ENCODE measurements at places on chromosomes 1 and 21. TPM values are rescaled to one million over a fixed set of nuclear protein-coding genes. Genes with fewer than 3 reads are reported as not detected.

The CD84 gene
- total RNA-seq: 5.3 TPM

GRCh38 chr1:84403347-84403746 is 5.1 kb downstream of the DNASE2B start:
- no peak for DNase-seq

DNA sequence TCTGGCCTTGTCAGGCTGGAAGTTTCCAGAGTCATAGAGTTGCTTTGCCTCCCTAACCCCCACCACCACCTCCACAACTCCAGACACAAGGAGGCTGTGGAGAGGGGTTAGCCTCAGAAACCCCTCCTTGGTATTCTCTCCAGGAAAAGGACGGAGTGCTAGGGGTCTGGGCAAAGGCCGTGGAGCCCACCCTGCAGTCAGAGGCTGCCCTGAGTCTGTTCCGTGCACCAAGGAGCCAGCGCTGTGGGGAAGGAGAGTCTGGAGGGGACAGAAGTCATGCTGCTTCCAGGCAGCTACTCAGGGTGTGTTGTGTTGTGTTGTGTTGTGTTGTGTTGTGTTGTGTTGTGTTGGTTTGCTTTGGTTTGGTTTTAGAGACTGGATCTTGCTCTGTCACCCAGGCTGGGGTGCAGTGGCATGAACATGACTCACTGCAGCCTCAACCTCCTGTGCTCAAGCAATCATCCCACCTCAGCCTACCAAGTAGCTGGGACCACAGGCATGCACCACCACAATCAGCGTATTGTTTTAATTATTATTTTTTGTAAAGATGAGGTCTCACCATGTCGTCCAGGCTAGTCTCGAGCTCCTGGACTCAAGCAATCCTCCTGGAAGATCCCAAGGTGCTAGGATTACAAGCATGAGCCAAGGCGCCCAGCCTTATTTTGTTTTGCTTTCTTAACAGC is 122.2 kb upstream of the TMEM51 start:
- no peak for DNase-seq

GRCh38 chr1:222165629-222166028 is 382.3 kb downstream of the HHIPL2 start:
- DNase-seq: no peak

DNA sequence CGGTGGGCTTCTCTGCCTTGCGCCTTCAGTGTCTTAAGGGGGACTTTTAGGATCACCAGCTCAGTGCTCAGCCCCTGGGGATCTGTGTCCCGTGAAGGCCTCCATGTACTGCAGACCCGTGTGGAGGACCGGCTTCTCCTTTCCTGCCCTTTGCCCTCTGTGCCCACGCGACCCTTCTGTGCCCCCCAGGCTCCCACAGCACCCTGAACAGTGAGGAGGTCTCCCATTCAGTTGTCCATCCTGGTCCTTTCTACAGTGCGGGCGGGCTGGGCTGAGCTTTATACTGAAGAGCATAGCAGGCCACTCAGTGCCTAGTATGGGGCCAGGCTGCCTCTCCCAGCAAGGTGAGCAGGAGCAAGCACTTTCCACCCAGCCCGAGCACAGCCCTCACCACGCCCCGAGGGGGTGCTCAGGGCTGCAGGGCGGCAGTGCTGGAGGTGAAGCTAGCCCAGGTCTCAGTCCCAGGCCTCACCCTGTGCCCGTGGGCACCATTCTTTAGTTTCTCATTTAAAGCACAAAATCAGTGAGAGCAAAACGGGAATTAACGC is 7.6 kb upstream of the TFF1 start:
- DNase-seq: no peak

- no peak for DNase-seq
Measured at GRCh38 chr1:3777647-3778589, 5.4 kb downstream of the SMIM1 start.

The SELL gene
- 5.1 TPM for total RNA-seq

- DNase-seq: no peak
Measured at GRCh38 chr1:240344918-240345317, 253.2 kb downstream of the FMN2 start.

DNA sequence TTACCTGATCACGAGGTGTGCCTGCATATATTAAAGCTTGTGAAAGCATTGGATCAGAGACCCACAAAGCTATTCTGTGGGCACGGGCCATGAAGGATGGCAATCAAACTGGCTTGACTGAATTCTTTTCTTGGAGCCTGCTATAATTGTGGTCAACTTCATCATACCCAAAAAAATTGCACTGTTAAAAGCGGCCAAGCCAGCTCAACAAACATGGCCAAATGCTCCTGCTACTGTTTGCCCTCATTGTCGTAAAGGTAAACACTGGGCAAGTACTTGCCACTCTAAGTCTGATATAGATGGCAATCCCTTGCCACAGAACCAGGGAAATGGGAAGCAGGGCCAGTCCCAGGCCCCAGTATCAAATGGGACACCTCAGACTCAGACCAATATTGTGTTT is 6.6 kb upstream of the GSTM5 start:
- DNase-seq: no peak

The GMEB1 gene
- 8.7 TPM for total RNA-seq

The TINAGL1 gene
- 94.1 TPM for total RNA-seq

The FAM177B gene
- 0.53 TPM for total RNA-seq

DNA sequence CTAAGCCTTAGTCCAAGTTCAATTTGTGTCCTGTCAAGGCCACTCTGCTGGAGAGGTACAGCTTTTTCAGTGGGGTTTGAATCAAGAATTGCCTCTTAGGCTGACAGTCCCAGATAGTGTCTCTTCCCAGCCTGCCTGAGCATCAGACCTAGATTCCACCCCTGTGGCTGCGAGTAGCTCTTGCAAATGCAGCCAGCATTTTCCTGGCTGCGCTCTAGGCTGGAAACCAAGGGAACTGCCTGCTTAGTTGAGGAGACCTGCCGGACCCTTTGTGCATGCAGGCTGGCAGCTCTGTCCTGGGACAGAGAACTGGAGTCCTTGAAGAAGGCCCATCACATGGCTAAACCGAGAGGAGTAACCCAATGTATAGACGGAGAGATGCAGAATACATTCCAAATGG is 293.7 kb downstream of the PCP4 start:
- DNase-seq: no peak

DNA sequence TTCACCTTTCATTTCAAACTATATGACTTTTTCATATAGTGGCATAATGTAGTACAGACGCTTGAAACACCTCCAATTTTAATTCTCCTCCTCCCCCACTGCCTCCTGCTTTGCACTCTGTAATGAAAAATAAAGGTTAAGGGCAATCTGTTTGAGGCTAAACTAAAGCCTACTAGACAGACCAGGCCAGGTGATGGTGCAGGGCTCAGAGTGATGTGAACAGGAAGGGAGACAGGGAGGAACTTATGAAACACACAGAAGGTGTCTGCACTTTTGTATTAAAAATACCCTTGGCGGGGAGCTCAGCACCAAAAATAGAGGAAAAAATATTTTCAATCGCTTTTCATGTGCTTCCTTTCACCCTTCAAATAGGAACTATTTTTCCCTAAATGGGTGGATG is 415.4 kb downstream of the LMO4 start:
- no peak for DNase-seq

The PPIAL4G gene
- total RNA-seq: 0.05 TPM

GRCh38 chr1:183032122-183032921 is 9.1 kb downstream of the LAMC1 start:
- DNase-seq: no peak

DNA sequence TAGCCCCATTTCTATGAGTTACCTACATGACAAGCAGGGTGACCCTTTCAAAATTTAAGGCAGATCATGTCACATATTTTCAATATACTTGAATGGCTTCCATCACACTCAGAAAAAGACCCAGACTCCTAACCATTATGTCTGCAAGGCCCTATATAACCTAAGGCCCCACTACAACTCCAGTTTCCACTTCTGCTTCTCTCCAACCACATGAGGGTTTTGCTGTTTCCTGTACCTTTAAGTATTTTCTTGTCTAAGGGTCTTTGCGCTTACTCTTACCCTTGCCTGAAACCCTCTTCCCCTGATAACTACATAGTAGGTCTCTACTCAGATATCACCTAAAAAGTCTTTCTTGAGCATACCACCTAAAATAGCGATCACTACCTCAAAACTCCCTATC is 46.1 kb downstream of the SGIP1 start:
- no peak for DNase-seq

- no peak for DNase-seq
Measured at GRCh38 chr1:93501399-93501798, 53.5 kb downstream of the FNBP1L start.

The OR2AK2 gene
- not detected for total RNA-seq

The PDZK1IP1 gene
- total RNA-seq: not detected

DNA sequence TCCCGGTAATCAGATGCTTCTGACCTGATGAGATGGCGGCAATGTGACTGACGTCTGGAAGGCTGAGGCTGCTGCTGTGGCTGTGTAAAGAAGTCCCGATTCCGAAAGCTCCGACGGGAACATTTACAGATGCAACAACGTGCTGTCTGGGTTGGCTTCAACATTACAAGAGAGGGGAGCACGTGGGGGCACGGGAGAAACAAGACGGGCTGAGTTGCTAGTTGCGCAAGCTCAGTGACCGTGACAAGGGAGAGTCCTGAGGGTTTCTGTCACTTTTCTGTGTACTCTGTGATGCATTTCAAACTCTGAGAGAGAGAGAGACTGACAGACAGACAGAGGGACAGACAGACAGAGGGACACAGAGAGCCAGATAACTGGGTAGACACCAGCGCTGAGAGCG is 25.6 kb upstream of the LRRC47 start:
- no peak for DNase-seq

- DNase-seq: no peak
Measured at GRCh38 chr21:35974775-35975174, 85.6 kb downstream of the SETD4 start.

DNA sequence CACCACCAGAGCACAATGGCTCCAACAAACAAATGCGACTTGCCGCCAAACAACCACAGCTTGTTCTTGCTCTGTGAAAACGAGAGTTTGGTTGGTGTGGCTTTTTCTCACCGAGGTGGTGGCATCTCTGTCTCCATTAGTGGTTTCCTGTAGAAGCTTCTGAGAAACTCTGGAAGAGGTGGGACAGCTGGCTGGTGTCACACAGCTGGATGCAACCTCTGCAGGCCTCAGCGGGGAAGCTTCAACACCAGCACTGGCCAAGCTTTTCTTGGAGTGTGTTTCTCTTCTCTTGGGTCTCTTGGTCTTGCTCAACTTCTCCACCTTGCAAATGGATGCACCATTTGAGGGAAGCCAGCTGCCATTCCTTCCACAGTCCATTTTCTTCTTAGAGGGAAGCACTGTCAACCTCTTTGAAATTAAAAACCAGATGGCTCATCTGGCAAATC is 124.8 kb downstream of the KCNN3 start:
- DNase-seq: no peak

DNA sequence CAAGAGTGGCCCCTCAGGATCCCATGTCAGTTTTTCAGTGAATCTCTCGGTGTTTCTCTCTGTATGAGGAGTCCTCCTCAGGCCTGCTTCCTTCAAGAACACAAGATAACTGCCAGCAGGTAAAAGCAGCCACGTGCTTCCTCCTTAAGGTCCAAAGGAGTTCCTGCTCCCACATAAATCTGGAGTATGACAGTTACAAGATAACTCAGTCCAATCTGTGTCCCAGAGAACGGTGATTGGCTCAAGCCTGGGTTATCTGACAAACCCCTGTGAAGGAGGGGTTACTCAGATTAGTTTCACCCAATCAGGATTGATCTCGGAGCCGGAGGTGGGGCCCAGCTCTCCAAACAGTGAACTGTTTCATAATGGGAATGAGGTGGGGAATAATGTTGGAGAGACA is 5.8 kb upstream of the ANKRD13C start:
- no peak for DNase-seq

DNA sequence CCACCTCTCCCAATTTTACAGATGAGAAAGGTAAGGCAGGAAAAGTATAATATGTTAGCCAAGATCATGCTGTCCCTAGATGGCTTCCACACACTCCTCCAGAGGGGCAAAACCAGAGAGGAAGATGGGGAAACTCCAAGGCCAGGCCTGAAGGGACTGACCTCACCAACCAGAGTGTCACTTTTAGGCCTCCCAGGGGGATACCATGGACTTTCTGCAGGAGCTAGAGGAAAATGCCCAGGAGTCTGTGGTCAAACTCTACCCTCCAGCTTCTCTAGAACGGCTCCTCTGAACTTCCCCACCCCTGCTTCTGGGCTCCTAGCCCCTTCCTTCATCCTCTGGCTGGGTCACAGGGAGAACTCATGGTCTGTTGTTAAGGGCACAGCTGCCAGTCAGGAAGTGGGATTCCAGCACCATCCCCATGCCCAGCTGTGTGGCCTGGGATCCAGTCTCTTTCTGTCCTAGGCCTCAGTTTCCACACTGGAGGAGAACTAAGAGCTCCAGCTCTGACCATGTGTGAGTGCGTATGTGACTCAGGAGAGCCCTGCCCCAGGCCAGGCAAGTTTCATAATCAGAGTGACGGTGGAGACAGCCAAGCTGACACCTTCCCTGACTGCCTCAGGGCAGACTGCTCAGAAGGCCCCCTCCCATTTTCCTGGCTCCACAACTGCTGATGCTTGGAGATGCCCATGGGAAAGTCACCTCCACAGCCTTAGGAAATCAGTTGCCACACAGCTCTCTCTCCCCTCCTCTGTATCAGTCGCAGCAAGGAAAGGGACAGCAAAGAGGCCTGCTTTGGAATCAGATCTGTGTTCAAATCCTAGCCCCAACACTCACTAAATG is 1.9 kb downstream of the IGSF8 start:
- no peak for DNase-seq

GRCh38 chr1:5990913-5991312 is 1.3 kb downstream of the NPHP4 start:
- no peak for DNase-seq

- DNase-seq: no peak
Measured at GRCh38 chr1:215606564-215607168, 39.6 kb downstream of the KCTD3 start.

GRCh38 chr1:170674239-170674638 is 10.3 kb downstream of the PRRX1 start:
- DNase-seq: no peak

The TAF5L gene
- total RNA-seq: 18.1 TPM

The MTOR gene
- total RNA-seq: 26.5 TPM

The GPR3 gene
- total RNA-seq: 0.16 TPM

- DNase-seq: no peak
Measured at GRCh38 chr1:51294566-51295184, 35.7 kb downstream of the TTC39A start.

Data from urinary bladder (tissue), 4 donors.